ENCODE measurements at places on chromosomes 2 and 18.

DNA sequence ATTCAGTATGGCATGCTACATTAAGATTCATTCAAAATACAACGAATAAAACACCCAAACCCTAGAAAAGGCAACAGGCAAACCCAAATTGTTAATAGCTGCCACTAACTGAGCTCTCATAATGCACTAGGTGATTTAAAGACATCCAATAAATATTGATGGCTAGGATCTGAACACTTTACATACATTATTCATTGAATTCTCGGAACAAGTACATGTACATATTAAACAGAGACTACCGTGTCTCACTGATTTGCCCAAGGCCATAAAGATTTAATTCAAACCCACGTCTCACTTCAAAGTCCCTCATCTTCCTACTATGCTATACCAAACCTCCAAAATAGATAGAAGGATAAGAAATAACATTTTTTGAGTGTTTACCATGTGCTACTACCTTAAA is 42.1 kb downstream of the THOC1 start:
- no peak for DNase-seq

DNA sequence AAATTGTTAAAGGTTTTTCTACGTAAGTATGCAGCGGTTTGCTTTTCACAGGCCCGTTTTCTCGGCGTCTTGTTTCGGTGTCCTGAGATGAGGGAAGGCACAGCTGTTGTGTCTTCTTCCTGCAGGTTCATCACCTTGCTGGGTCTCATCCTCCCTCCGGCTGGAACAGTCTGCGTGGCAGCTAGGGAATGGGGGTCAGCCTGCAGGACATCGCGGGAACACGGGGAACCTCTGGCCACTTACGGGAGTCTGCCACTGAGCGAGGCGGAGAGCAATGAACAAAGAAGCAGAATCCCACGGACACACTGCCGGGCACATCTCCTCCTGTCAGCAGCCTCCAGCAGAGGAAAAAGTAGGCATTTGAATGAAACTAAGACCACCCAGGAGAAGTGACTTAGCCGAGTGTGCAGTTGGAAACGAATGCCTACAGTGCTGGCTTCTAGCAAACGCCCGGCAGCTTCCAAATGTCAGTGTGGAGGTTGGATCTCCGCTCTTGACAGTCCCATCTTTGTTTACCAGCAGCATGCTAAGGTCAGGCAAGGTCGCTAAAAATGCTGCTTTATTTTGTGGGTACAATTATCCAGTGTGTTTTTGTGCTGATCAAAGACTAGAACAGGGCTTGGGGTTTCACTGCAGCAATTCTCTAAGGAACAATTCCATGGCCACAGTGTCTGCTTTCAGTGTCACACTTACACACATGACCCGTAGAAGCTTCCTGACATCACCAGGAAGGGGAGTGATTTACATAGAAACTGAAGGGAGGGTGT is 109.8 kb upstream of the SEC11C start:
- no peak for DNase-seq

DNA sequence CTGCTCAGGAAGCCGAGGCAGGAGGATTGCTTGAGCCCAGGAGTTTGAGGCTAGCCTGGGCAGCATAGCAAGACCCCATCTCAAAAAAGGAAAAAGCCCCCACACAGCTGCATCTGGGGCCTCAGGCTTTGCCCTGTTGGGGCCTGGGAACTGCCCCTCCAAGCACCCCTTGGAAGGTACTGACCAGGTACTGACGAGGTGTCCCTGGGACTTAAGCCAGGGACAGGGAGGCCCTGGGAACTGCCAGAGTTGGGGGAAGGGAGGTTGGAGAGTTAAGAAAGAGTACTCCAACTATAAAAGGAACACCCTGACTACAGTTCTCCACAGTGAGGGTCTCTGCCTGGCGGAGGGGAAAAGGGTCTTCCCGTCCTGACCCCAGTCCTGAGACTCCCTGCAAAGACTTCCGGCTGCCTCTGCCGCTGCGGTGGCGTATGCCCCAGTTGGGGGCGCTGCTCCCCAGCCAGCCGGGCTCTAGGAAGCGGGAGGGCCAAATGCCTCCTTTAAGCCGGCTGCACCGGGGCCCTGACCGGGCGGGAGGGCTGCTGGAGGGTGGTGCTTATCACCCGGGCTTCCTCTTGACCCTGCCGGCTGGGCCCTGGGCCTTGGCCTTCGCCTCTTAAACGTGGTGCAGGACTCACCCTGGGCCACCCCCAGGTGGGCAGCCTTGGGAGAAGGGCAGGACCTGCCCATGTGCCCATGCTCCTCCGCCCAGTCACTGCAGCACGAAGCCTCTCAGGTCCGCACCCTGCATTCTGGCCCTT is 12.8 kb downstream of the SLC30A3 start:
- peak; percentile 64 for DNase-seq

DNA sequence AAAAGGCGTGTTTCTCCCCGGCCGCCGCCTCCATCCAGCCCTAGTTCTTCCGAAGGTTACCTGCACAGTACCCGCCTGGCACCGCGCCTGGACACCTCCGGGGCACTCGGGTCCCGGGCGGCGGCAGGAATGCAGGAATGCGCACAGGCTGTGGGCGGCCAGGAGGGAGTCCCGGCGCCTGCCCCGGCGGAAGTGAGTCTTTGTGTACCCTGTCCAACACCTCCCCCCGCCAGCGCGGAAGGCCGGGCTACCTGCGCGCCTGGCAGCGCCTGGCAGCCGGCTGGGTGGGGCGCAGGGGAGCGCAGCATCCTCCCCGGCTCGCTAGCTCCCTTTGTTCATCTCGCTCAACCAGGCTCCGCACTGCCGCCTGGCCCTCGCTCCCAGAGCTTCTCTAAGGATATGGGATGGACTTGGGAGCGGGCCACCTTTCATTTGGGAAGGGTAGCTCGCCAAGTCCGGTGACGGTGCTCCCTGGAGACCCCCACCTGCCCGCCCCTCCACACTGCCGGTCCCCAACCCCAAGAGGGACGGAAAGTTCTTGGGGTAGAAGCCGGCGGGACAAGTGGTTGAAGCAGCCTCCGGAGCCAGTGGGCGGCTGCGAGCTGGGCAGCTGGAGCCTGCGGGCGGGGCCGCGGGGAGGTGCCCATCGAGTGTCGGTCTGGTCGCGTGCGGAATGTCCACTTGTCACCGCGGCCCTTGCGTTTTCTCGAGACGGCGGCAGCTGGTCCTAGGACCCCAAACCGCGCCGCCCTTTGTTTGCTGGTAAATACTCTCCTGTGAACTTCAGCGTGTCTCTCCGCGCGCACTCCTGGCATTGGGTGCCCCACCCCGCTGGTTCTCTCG is 1.2 kb upstream of the ST6GAL2 start:
- no peak for DNase-seq

DNA sequence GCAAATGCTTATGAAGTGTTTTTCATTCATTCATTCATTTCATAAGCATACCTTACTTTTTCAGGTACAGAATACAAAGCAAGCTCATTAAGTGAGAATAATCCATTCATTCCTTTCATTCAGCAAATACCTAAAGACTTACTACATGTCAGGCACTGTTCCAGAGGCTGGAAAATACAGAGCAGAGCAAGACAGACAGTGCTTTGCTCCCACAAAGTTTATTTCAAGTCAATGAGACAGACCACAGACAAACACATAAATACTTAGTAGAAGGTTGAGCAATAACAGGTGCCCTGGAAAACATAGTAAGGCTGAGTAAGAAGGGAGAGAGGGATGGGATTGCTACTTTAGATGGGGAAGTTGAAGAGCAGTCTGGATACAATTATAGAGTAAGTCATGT is 309.8 kb downstream of the C1D start:
- DNase-seq = no peak

DNA sequence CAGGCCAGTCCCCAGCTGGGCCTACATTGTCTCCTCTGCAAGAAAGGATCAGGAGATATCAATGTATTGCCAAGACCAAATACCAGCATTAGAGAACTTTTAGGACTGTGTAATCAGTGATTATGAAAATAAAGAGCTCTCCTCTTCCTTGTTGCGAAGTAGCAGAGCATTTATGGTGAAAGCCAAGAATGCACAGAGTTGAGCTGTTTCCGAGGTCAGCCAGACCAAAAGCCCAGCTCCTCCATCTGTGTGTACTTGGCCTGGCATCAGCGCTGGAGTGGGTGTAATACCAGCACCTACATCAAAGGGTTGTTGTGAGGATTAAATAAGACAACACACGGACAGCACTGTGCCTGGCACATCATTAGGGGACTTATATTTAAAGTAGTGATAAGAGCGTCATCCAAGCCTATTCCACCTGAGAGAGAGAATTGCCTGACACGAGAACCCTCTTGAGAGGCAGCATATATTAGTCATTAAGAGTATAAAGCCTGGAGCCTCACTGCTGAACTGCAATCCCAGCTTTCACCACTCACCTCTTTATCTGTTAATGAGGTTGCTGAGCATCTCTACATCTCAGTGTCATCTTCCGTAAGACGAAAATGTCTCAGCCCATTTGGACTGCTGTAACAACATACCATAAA is 7.4 kb upstream of the SLC16A14 start:
- DNase-seq = no peak

- DNase-seq = peak; percentile 72
Observed at GRCh38 chr2:143452817-143453451, 323.7 kb downstream of the ARHGAP15 start.

GRCh38 chr2:128360711-128361110 is 42.0 kb upstream of the HS6ST1 start:
- DNase-seq = no peak

DNA sequence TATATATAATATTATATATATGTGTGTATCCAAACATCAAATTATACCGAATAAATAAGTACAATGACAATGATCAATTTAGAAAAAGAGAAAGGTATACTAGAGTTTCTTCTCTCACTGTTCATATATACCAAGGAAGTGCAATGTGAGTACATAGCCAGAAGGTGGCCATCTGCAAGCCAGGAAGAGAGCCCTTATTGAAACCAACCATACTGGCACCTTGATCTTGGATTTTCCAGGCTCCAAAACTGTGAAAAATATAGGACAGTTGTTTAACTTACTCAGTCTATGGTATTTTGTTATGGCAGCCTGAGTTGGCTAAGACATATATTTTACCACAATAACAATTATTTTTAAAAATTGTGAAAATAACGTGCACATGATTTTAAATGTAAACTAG is 1490.2 kb upstream of the SLC39A10 start:
- no peak for DNase-seq

GRCh38 chr2:68476454-68476853 is 9.1 kb downstream of the APLF start:
- no peak for DNase-seq

DNA sequence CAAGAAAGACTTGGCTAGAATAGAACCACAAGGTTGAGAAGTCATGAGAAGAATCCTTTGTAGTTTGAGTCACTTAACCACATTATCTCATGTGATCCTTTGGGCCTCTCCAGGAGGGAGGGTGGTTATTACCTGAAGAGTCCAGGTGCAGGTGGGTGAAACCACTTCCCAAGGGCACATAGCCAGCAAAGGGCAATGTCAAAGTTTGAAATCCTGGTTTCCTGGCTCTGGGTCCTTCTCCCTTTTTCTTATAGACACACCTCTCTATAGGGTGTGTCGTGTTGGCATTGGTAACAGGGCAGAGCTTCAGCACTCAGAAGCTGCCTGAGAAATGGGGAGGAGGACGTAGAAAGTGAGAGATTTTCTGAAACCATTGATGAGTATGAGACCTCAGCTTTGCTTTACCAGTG is 137.9 kb downstream of the MGAT5 start:
- DNase-seq = no peak

- DNase-seq = no peak
Observed at GRCh38 chr2:73264783-73265182, 19.5 kb downstream of the FBXO41 start.

- DNase-seq = peak; percentile 32
Observed at GRCh38 chr2:197293252-197294007, 17.1 kb downstream of the ANKRD44 start.

- DNase-seq = peak; percentile 27
Observed at GRCh38 chr2:34096562-34097171, 497.6 kb upstream of the FAM98A start.

- no peak for DNase-seq
Observed at GRCh38 chr18:44954257-44954656, 273.6 kb downstream of the SETBP1 start.

DNA sequence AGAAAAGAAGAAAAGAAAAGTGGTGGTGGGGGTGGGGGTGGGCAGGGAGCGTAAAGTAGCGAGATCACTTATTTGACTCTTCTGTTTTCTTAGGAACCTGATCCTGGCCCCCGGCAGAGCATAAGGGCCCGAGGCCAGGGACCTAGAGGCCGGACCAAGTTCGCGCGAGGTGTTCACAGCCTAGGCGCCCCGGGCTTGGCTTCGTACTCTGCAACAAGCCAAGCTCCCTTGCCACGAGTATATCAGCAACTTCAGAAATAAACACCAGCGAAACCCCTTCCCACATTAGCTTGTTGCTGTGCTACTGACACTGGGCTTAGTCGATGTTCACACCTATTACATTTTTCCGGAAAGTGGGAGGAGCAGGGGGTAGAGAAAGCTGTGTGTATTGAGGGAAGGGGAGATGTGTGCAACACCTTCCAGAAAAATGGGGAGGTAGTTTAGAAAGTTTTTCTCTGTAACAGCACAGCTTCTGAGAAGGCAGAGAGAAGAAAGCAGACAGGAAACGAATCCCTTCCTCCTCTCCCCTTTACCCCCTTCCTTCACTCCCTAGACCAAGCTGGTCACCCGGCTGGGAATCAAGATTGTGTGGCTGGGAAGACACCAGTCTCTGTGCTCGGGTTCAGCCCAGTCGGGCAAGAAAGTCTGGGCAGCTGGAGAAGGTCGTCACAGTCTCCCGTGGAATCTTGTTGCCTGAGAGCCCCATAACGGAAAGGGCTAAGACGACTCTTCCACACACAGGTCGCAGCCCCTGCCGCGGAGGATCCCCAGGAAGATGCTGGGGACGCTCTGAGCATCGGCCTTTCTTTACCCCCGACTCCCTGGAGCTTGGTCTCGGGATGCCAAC is 12.0 kb upstream of the SATB2 start:
- no peak for DNase-seq

GRCh38 chr2:28292491-28292890 is 100.2 kb upstream of the FOSL2 start:
- no peak for DNase-seq

DNA sequence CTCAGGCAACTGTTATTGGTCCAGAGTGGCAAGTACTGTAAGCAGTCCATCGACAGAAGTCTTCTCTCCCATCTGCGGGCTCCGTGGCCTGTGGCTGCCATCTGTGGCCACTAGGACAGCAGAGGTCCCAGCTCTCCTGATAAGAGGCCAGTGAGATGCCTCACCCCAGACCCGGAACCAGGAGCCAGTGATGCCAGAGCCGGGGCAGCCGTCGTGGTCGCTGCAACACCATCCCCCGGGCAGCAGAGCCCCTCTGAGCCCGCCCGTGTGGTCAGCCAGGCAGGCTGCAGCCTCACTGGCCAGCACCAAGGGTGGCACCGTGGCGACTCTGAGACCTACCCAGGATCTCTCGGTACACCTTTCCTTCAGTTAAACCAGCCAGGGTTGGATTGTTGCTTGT is 8.7 kb downstream of the GPR148 start:
- no peak for DNase-seq

- no peak for DNase-seq
Observed at GRCh38 chr18:420661-421246, 79.7 kb downstream of the COLEC12 start.

Data from activated CD4-positive, alpha-beta memory T cell treated with anti-CD3 and anti-CD28 coated beads, Interleukin-2, amount 10 ng/mL, durations not matched to agents 7 days and 5 days (primary cell).